ENCODE measurements at places on chromosomes 12 and 14.
A peak's percentile ranks its signal among the peaks of the same experiment; 100 is the strongest.

DNA sequence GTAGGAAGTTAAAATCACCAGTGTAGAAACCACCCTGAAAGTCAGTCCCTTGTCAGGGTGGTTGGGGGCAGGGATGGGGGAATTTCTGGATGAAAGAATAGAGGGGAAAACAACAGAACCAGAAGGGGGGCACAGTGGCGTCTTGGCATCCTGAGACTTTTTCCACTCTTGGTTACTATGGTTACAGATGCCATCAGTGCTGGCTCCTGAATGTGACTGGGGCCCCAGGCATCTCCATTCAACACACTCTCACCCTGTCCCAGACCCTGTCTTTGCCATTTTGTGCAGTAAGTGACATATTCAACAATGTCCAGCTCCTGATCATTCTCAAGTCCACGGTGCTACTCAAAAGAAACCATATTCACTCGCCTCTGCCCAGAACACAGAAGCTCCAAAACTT is 11.3 kb downstream of the KCNK10 start:
- DNase-seq, result no peak

DNA sequence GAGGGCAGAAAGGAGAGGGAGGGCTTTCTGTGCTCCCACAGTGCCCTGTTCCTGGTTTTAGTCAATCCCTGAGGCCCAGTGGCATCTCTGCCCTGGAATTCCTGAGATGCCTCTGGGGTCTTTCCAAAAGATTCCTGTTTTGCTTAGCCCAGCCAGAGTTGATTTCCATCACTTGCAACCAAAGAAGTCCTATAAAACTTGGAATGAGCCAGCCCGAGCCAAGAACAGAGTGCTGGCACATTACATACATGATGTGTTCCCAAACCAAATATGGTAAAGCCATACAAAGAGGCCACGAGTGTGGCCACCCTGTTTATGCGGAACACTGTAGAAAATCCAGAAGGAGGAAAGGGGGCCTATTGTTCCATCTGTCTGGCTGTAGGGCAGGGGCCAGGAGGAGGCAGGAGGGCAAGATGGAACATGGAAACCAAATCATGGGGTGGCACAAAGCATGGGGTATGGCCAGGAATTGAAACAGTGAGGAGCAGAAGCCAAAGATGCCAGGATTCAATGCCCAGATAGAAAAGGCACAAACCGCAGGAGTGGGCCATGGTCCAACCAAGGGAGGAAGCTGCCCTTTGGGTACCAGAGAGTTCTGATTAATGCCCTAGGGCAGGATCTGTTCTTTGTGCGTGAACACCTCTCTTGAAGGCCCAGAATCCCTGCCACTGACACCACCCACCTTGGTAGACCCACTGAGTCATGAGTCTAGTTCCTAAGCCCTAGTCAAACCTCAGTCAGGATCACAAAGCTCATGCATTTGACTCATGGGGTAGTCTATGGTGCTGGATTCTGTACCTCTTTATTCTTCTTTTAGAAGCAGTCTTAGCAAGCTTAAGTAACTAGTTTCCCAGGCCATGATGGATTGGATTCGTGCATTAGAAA is 75.2 kb downstream of the LRRC74A start:
- peak; percentile 29 for DNase-seq

DNA sequence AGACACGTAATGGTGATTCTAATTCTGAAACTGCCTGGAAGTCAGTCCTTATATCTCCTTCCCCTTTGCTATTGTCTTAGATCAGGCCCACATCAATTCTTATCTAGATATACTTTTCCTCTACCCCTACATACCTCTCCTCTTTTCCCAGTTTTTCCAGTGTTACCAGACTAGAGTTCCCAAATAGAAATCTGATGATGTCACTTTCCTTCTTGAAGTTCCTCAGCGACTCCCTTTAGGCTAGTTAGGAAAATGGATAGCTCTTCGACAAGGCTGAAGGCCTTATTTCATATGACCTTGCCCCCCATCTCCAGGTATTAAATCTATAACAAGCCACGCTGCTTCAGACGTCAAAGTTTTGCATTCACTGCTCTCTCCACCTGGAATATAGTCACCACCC is 201.1 kb upstream of the ATP2B1 start:
- no peak for DNase-seq

DNA sequence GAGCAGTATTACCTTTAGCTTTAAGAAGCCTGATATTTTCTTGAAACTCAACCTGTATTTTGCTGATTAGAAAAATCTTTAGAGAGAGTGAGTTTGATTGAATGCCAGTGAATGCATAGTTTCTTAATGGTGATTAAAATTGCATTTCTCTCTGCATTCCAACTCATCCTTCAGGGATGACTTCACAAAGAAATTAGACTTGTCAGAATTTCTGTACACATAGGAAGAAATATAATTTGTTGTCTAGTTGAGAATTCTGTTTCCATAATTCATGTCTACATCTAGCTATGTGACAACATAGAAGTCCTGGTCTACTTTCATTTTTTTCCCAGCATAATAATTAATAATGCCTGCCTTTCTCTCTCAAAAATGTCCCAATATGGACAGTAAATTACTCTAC is 136.6 kb downstream of the OTOGL start:
- DNase-seq, result no peak

GRCh38 chr12:116404247-116404646 is 126.8 kb upstream of the MED13L start:
- DNase-seq, result no peak

DNA sequence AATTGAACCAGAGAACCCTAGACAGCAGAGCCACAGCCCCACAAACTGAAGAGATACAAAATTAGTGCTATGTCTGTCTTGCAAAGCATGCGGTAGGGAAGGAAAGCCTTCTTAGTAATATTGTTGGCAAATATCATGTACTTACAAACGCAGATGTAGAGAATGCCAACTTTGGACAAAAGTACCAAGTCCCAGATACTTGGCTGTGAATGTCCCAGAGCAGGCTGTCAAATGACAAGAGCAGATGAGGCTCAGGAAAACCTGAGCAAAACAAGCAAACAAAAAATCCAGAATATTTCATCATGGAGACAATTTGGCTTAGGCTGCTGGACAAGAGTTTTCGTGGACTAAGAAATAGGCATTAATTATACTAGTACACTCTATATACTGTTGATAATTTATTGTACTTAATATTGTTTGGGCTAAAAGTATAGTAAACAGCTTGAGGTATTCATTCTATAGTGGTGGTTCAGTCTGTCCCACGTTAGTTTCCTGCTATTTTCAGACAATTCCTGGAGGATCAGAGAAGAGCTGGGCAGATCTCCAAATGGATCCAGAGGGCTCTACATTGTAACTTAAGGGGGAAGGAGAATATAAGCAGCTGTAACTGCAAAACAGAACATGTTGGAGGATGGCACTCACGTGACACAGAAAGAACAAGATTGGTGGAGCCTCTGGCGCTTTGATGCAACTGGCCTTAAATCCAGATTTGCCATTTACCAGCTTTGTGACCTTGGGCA is 329.8 kb downstream of the ATP23 start:
- DNase-seq, result no peak

GRCh38 chr12:52860102-52860823 is 11.5 kb upstream of the KRT78 start:
- no peak for DNase-seq

GRCh38 chr12:51181558-51181957 is 8.6 kb upstream of the TFCP2 start:
- DNase-seq, result no peak

GRCh38 chr14:46063872-46064271 is 587.7 kb downstream of the RPL10L start:
- DNase-seq, result peak; percentile 2

GRCh38 chr14:96653597-96653996 is 143.6 kb upstream of the VRK1 start:
- DNase-seq, result no peak

GRCh38 chr12:69904777-69905176 is 79.8 kb downstream of the MYRFL start:
- DNase-seq, result no peak

GRCh38 chr14:49954171-49954631 is 61.3 kb downstream of the ARF6 start:
- no peak for DNase-seq

DNA sequence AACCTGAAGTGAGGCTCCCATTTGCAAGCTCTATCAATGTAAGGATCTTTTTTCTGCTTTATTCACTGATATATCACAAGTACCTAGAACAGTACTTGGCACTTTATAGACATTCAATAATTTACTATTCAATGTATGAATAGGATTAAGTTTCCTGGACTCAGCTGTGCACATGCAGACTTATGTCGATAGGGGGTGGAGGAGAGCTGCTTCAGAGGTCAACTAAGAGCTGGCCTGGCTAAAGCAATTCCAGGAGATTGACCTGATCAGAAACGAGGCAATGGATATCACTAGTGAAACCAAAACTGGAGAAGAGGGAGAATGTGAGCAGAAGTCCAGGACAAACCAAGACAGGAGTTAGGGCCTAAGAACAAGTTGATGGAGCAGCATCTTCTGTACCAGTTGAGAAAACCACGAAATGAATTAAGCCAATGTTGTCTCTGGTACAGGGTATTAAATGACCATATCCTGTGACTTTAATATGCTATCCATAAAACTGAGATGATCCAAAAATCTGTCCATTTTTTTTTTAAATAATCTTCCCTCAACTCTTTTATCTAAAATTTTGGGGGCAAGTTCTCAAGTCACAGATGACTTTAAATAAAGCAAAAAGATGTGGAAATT is 169.2 kb downstream of the PIK3C2G start:
- peak; percentile 27 for DNase-seq

DNA sequence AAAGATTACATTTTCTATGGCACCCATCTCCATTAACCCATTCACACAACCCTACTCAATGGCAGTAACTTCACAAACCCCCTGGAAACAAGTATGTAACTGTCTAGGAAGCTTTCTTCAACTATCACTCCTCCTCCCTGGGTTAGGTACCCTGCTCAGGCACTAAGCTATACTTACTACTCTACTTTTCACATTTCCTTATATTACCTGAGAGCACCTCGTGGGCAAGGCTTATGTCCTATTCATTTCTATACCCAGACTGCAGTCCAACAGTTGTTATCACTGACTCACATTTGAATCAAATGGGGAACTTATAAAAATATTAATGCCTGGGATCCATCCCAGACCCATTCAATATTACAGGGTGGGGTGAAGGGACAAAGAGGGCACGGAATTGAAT is 4.6 kb downstream of the PAWR start:
- DNase-seq, result no peak

- DNase-seq, result no peak
These were observed 8.9 kb downstream of the ARL6IP4 start for GRCh38 chr12:122989225-122989839.

DNA sequence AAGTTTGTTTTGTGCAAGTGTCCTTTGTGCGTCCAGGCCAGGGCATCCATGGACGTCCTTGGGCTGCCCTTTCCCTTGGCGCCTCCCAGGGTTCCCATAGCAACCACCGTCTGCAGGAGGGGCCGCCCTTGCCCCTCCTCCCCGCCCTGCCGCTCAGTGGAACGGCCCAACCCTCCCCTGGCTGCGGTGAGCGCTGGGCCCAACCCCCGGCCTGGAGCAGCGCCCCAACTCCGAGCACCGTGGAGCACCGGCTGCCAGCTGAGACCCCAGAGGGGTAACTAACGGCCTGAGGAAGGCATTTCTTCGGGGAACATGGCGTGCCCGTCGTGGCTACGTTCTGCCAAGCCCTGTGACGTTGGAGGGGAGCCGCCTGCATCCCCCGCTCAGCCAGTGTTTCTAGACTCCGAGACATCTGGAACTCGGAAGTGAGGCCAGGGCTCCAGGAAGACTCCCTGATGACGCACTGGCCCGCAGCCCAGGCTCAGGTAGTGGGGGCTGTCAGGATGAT is 5.3 kb upstream of the ACACB start:
- peak; percentile 87 for DNase-seq

- no peak for DNase-seq
These were observed 582.6 kb downstream of the ALG10 start for GRCh38 chr12:34604631-34605509.

DNA sequence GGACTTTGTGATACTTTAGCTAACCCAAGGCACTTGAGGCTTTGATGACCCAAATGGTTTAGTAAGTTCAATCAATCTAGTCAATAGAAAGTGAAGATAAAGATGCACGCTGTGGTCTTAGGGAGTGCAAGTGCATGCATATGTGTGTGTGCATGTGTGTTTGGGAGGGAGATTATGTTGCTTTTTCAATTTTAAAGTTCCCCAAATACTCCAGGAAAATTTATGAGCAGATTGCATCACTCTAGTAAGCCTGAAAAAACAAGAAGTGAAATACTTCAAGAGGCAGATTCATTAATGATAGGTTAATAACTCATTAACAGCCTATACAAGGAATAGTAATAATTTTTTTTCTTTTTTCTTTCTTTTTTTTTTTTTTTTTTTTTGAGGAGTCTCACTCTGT is 12.4 kb upstream of the SIX1 start:
- DNase-seq, result no peak

DNA sequence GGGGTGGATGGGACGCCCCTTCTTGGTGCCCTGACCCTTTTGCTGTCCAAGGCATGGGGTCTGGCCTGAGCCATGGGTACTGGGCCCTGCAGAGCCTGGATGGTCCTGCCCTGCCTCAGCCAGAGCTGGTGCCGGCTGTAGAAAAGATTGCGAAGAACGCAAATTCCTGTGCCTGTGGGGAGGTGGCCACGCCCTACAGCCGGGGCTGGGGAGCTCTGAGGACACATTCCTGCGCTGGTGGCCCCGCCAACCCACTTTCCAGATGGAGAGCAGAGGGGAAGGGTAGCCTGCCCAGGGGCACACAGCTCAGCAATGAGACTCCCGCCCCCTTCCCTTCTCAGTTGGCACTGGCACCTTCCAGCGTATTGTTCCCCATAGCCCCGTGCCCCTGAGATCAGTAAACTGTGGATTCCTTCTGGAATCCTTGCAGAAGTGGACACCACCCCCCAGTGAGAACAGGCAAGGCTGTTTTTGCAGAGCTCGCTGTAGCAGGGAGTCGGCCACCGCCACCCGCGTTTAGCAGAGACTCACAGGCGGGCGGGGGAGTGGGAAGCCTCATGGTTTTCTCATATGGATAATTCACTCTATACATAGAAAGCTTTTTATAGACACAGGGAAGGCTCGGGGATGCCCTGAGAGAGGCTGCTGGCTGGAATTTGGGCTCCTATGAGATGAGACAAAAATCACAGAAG is 8.6 kb downstream of the INF2 start:
- DNase-seq, result peak; percentile 73

GRCh38 chr14:24473211-24473610 is 30.6 kb upstream of the SDR39U1 start:
- no peak for DNase-seq

GRCh38 chr12:94595152-94595551 is 55.2 kb downstream of the TMCC3 start:
- DNase-seq, result no peak

- DNase-seq, result peak; percentile 34
These were observed 7.4 kb downstream of the RAN start for GRCh38 chr12:130879212-130879686.

DNA sequence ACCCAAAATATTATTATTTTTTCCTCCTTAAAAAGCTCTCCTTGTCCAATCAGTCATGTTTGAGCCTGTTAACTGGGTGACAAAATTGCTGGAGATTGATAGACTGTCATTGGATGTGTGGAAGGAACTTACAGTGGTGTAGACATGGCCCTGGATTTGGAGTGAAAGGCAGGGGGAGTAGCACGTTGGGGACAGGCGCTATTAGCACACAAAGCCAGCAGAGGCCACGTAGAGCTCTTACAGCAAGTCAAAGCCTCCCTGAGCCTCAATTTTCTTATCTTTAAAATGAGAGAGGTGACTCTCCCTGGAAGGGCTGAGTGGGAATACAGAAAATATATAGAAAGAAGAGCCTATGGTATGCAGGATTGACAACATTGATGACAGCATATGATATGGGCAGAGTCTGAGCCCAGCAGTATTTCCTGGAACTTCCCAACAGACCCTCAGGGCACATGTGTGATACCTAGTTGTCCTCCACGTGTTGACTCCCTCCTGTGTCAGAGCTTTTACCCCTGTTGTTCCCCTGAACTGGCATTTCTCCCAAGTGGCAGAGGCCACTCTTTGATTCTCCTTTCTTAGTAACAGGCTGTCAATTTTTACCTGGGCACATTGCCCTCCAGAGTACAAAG is 504.9 kb downstream of the VRK1 start:
- peak; percentile 28 for DNase-seq
